ENCODE measurements at places on chromosomes 4 and X.
A peak's percentile ranks its signal among the peaks of the same experiment; 100 is the strongest.

DNA sequence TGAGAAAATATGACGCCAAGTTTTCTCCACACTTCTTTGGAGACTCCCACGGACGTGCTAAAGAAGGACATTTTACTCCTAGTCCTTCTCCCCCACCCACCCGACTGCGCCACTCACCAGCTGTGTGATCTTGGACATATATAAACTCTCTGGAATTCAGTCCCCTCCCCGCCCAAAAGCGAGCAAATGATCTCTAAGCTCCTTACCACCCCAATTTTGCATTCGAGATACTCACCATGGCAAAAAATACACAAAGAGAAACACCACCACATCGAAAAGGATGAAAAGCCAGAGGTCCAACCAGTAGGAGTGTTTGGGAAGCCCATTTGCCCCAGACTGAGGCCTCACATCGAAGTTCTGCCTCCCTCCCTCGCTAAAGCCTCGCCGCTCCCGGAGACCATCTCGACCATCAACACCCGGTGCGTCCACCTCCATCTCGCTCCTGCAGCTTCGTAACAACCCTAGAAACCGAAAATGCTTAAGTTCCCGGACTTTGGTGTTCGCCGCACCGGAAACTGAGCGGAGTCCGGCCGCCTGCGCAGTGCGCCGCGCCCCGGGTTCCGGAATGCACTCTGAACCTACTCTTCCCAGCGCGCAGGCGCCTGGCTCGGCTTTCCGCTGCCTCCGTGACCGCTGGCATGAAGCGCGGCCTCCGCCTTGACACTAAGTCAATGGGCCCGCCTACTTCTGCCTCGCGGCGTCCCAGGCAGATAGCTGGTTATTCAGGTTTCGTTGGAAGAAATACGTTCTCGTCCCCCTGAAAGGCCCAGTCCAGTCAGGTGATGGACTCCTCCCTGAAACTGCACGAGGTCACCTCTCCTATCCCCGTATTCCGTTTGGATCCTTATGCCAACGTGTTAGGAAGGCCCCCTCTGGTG, 21.6 kb downstream of the FABP2 start:
- no peak for DNase-seq

- no peak for DNase-seq
Observed at GRCh38 chrX:37405956-37406355, 56.8 kb downstream of the PRRG1 start.

DNA sequence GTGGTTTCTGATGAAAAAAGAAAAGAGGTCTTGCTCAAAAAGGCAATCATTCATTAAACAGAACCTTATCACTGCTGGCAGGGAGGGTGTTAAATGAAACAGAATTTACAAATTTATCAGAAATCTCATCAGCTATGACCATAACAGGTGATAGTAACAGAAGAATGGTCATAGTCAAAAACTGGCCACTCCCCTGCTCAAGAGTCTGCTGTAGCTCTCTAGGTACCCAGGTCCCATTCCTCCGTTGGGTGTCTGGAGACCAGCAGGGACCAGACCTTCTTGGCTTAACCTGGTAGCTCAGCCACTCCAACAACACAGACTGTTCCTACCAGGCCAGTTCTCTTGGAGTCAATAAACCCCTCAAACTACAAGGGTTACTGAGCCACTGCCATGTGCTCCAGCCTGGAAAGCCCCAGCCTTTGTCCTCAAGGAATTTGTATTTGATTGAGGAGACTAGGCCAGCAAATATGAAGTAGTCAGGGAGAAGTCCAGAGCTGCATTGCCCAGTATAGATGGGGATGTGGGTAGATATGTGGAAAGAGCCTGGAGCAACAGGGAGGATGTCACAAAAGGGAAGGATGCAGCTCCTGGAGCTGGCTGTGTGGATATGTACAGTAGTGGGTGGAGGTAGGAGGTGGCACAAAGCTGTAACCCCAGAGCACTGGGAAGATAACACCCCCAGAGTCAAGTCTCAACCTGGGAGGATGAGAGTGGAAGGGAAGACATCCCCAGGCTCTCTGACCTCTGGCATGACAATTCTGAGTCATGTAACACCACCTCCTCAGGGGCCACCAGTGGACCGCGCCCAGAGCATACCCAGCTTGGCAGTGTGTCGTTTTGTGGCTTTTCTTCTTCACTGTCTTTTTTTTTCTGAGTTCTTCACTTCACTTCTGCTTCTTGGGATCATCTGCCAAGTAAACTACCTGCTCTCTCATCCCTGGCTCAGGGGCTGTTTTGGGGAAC, 21.9 kb downstream of the RASL11B start:
- DNase-seq: no peak

GRCh38 chr4:128590034-128590740, 219.3 kb upstream of the JADE1 start:
- DNase-seq: no peak

- DNase-seq: no peak
Observed at GRCh38 chr4:48879561-48880442, 26.8 kb downstream of the OCIAD2 start.

DNA sequence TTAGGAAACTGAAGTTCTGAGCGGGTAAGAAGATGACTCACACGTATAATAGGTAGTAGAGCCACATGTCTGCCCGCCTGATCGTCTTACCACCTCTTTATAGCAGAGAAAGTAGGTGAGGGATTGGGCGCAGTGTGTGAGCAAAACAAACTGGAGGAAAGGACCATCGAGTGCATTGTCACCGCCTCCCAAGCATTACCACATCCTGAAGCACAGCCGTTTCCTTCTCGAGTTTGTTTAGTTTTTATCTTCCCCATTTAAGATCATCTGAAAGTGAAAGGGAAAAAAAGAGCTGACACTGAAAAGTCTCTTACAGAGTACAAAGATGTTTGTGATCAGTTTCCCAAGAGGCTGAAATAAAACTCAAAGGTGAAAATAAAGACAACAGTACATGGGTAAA, 14.8 kb downstream of the PDK3 start:
- peak; percentile 4 for DNase-seq

GRCh38 chr4:1403177-1403583, 3.1 kb downstream of the NKX1-1 start:
- no peak for DNase-seq

- no peak for DNase-seq
Observed at GRCh38 chrX:38112566-38112965, 106.2 kb downstream of the SYTL5 start.

DNA sequence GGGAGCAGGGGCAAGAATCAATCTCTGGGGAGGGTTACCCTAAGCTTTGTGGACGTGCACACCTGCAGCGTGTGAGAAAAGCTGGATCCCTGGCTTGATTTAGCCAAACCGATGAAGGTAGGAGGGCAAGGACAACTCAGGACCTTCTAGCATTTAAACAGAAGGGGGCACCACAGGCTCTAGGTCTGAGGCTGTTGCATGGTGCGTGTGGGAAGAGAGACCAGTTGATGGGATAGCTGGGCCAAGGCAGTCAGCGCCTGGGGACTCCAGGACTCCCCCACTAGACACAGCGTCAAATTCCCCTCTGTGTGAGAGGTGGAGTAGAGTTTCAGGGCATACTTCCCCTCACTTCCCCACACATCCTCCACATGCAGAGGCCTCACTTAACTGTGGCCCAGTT, 4.3 kb downstream of the GABRQ start:
- DNase-seq: peak; percentile 36

DNA sequence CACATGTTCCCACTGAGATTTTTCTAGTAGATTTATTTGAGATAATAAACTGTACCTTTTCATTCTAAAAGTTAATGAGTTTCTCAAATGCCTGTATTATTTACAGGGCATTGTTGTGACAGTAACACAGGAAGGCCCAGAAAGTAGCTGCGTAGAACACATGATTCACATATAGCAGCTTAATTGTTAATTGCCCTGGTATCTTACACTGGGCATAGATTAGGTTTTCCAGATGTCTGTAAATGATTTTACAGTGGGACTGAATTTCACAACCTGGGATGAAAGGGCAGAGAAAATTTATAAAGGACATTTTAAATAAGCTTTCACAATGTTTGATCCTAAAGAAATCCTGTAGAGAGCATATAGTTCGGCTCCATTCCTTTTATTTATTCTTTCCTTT, 27.6 kb downstream of the UGT8 start:
- DNase-seq: no peak

DNA sequence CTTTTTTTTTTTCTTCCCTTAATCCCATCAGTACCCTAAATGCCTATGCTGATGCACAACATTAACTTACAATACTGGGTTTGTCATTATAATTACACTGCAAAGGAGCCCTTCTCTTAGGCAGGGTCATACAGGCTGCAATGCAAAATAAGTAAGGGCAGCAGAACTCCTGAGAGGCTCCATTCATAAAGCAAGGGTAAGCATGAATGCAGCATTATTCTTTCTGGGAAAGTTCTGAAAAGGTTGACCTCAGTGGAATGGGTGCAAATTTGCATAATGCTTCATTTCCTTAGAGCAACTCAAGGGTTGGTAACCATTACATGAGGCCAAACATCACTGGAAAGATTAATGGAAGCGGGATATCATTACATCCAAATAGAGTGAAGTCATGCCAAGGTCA, 789.2 kb downstream of the KLHL13 start:
- no peak for DNase-seq

GRCh38 chrX:78796916-78797315, 49.4 kb downstream of the LPAR4 start:
- DNase-seq: no peak

- DNase-seq: no peak
Observed at GRCh38 chr4:142091085-142091513, 454.7 kb downstream of the IL15 start.

- DNase-seq: no peak
Observed at GRCh38 chrX:136736690-136737089, 44.0 kb downstream of the ARHGEF6 start.

GRCh38 chr4:1029529-1029928, 18.1 kb downstream of the FGFRL1 start:
- no peak for DNase-seq

- no peak for DNase-seq
Observed at GRCh38 chr4:147076728-147077127, 131.1 kb upstream of the TTC29 start.

DNA sequence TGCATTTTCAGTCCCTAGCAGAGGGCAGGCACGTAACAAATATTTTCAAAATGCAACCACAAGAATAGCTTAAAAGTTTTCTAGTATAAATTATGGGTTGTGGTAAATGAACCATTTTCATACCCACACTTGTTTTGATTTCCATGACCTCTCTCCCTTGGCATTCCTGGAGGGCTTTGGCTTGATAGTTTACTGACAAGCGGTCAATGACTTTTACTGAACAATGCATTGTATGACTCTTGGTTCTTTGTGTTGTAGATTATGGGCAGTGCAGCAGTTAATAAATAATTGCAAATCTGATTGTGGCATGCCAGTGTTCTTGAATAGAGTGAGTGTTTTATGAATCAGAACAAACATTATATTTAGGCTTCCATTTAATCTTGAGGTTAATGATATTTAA, 285.2 kb upstream of the ARX start:
- no peak for DNase-seq

GRCh38 chr4:68349279-68349648, 626 bp downstream of the YTHDC1 start:
- DNase-seq: peak; percentile 58

- DNase-seq: no peak
Observed at GRCh38 chr4:93983140-93983539, 154.6 kb downstream of the ATOH1 start.

GRCh38 chrX:53018627-53019026, 30.0 kb upstream of the GPR173 start:
- DNase-seq: peak; percentile 23

DNA sequence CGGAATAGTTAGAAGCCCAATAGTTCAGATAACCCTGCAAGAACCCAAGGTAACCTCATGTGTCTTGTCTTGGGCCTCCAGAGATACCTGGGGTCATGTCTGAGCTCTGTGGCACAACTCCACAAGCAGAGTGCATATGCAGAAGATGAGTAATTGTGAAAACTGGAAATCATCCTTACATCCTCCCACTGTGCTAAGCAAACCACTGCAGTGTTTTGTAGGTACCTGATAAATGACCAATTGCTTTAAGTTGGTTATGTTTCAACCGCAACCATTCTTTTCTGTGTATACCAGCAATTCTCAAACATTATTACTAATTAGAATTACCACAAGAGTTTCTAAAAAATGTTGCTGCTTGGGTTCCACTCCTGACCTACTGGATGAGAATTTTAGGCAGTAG, 73.2 kb downstream of the CBLL2 start:
- DNase-seq: no peak

DNA sequence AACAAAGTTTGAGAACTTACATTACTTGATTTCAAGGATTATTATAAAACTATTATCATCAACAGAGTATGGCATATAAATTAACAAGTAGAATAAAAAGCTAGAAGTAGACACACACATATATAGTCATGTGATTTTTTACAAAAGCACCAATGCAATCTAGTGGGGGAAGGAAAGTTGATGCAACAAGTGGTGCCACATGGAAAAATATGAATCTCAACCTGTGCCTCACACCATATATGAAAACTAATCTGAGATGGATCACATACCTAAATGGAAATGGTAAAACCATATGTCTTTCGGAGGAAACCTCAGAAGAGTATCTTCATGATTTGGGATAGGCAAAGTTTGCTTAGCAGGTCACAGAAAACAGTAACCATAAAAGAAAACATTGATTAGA, 34.9 kb upstream of the USP9X start:
- no peak for DNase-seq

GRCh38 chrX:99301990-99302389, 1108.1 kb downstream of the PCDH19 start:
- peak; percentile 6 for DNase-seq

GRCh38 chr4:162347842-162348213, 184.0 kb upstream of the FSTL5 start:
- peak; percentile 2 for DNase-seq

GRCh38 chrX:134520860-134521390, 61.0 kb downstream of the HPRT1 start:
- peak; percentile 83 for DNase-seq

DNA sequence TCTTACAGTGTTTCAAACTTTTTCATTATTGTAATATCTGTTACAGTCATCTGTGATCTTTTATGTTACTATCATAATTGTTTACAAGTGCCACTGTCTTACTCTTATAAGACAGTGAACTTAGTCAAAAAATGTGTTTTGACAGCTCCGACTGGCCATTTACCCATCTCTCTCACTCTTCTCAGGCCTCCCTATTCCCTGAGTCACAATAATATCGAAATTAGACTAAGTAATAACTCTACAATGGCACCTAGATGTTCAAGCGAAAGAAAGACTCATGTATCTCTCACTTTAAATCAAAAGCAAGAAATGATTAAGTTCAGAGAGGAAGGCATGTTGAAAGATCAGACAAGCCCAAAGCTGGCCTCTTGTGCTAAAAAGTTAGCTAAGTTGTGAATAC, 184.2 kb downstream of the CDS1 start:
- no peak for DNase-seq

DNA sequence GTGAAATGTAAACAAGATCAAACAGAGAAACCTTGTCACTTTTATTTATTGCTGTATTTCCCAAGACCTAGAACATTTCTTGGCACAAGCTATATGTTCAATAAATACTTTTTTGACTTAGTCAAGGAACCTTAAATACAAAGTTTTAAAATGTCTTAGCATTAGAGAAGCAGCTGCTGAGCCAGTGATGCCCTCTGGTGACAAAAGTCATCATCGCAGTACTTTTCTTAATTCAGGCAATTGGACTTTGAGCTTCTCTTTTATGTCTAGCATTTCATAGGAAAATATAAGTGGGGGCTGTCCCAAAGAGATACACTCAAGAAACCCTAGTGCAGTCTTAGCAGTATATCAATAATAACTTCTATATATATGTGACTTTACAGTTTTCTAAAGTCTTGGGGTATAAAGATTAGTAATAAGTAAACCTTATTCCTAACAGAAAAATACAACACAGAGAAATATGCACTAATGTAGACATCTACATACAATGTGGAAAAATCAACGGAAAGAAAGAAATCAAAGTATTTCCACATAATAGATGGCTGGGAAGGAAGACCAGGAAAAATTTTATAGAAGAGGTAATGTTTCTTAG, 118.4 kb downstream of the DTHD1 start:
- DNase-seq: peak; percentile 4

GRCh38 chr4:136203199-136203598, 1329.1 kb downstream of the PCDH18 start:
- no peak for DNase-seq

Data from NCI-H69 (cell line).